Activated CD8-positive, alpha-beta memory T cell treated with anti-CD3 and anti-CD28 coated beads, Interleukin-2, amount 10 ng/mL, durations not matched to agents 7 days and 5 days (primary cell): ENCODE measurements at places on chromosomes 2 and 18. TPM values are rescaled to one million over a fixed set of nuclear protein-coding genes. Genes with fewer than 3 reads are reported as not detected.

- DNase-seq = no peak
These were observed 13.4 kb upstream of the WIPF1 start for GRCh38 chr2:174611006-174611405.

DNA sequence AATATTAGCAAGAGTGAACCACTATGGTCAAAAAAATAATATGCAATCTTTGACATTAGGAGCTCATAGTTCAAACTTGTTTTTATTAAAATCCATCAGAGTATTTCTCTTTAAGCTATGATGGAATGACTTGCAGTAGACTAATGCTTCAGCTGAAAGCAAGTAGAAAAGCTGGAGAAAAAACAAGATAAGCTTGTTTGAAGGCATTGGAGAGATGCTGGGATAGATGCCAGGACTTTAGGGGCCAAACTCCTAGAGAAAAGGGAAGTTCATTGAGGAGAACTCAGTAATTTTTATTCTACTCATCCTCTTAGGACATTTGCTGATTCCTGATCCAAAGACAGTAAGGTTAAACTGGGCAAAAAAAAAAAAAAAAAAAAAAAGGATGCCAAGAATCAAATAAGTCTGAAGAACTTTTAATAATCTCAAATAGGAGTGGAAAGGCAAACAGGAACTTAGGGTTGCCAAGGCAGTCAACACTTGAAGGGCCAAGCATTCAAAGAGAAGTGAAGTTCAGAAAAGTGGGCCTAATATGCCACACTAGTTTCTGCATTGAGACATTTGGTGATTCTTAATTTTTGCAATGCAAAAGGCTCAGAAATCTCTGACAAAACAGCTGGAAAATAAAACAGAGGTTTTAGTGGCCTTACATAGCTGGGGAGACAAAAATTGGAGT, 19.7 kb upstream of the AFF3 start:
- DNase-seq = no peak

- DNase-seq = no peak
These were observed 100.7 kb upstream of the RNU4ATAC start for GRCh38 chr2:121429927-121430520.

DNA sequence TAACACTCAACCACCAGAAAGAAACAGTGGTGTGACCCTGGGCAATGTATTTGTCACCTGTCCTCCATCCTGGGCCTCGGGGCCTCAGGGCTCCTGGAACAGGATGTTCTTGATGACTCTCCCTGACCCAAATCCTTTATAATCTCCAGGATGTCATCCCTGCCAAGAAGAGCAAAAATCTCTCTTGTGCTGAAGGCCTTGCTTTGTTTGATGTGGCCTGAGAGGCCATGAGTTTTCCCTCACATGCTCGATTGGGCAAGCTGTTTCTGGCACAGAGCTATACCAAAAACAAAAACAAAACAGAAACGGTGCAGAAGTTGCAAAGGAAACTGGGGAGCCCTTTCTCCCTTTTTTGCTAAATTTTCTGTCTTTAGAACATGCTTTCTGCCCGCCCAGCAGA, 35.7 kb upstream of the ST3GAL5 start:
- no peak for DNase-seq

GRCh38 chr18:36468161-36468560, 170.6 kb downstream of the FHOD3 start:
- no peak for DNase-seq

The SLC5A7 gene
- total RNA-seq = not detected

The ANKRD30BL gene
- total RNA-seq = not detected

The APLF gene
- 3.0 TPM for total RNA-seq

DNA sequence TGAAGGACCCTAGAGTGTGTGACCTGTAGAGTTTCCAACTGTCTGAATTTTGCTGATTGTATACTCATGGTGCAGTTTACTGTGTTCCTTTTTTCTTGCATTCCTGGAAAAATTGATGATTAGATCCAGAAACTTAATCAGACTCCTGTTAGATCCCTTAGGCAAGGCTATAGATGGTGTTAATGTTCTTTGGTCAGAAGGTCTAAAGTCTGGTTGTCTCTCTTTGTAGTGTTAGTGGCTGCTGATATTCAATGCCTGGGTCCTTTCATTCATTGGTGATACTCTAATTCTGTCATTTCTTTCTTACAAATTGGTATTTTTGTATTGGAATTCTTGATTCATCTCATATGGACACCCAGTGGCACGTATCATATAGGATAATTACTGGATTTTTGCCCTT, 6.3 kb downstream of the CCNT2 start:
- no peak for DNase-seq

The DNAJB2 gene
- 49.0 TPM for total RNA-seq

The DNPEP gene
- 60.3 TPM for total RNA-seq

DNA sequence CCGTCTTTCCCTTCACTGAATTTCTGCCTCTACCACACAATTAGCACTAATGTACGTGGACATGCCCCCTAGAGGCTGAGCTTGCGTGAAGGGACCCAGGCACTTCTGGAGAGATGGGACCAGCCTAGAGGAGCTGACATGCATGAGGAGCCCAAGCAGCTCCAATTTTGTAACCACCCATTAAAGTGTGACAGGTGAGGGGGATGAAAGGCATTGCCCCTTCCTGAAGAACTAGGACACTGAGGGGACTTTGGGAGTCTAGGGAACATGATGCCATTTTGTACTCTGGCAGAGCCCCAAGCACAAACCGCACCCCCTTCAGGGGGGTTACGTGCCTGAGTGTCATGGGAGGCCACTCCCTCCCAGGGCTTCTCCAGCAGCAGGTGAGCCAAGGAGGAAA, 63.6 kb downstream of the HNRNPLL start:
- DNase-seq = no peak
